ENCODE measurements at places on chromosomes 12 and 14.

DNA sequence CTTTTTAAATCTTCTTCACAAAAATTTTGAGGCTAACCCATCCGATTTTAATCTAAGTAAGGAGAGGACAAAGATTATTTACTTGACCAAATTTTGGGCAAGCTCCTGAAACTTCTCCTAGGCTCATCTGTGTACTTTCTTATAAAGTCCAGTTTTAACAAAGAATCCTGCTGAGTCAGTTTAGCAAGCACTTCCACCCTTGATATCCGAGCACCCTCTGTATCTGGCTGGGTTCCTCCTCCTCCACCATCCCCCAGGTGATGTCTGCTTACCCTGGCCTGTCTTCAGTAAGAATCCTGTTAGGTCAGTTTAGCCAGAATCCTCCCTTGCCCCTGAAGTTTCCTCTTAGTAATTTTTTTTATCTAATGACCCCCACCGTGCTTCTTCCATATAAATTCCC lies 140.5 kb downstream of the PHLDA1 start:
- no peak for DNase-seq

DNA sequence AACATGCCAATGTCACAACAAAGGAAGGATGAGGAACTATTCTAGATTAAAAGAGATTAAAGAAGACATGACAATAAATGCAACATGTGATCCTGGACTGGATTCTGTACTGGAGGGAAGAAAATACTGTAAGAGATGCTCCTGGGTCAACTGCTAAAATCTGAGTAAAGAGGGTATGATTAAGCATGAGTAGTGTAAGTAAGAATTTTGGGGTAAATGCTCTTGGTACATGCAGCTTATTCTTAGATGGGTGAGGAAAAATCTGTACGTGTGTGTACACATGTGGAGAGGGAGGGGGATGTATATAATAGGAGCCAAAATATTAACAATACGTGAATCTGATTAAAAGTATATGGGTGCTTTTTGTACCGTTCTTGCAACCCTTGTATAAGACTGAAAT lies 66.0 kb downstream of the CDC42BPB start:
- DNase-seq = no peak

- DNase-seq = no peak
These were observed 285.3 kb upstream of the CRY1 start for GRCh38 chr12:107378609-107379008.

DNA sequence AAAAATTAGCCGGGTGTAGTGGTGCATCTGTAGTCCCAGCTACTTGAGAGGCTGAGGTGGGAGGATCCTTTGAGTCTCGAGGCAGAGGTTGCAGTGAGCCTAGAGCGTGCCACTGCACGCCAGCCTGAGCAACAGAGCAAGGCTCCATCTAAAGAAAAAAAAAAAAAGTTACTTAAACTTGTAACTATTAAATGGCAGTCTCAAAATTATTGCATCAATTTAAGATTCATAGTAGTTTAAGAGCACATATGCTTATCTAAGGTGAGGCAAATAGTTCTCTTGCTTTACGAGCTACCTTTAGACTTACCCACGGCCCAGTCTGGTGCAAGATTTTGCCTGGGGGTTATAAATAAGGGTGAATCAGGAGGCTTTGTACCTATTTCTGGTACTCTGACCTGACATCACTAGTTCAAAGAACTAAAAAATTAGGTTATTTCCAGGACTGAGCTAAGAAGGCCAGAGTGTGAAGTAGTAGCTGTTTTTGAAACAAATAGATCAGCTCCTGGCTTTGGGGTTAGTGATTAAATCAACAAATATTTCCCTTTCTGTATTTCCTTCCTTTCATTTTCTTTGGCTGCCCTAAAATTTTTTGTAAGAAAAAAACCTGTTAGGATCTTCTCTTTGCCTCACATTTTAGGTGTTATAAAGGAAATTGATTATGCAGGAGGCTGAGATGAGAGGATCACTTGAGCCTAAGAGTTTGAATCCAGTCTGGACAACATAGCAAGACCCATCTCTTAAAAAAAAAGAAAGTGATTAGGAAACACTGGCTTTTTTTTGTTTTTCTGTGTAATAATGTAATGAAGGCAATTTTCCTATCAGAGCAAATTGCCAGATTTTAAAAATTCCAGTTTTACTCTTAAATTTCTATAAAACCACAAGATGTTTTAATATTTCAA lies 3.6 kb downstream of the MGAT2 start:
- no peak for DNase-seq

GRCh38 chr14:71486279-71486678 lies 445.9 kb upstream of the RGS6 start:
- DNase-seq = peak; percentile 52

- peak; percentile 47 for DNase-seq
These were observed 46.0 kb downstream of the MYO1H start for GRCh38 chr12:109393437-109394345.

DNA sequence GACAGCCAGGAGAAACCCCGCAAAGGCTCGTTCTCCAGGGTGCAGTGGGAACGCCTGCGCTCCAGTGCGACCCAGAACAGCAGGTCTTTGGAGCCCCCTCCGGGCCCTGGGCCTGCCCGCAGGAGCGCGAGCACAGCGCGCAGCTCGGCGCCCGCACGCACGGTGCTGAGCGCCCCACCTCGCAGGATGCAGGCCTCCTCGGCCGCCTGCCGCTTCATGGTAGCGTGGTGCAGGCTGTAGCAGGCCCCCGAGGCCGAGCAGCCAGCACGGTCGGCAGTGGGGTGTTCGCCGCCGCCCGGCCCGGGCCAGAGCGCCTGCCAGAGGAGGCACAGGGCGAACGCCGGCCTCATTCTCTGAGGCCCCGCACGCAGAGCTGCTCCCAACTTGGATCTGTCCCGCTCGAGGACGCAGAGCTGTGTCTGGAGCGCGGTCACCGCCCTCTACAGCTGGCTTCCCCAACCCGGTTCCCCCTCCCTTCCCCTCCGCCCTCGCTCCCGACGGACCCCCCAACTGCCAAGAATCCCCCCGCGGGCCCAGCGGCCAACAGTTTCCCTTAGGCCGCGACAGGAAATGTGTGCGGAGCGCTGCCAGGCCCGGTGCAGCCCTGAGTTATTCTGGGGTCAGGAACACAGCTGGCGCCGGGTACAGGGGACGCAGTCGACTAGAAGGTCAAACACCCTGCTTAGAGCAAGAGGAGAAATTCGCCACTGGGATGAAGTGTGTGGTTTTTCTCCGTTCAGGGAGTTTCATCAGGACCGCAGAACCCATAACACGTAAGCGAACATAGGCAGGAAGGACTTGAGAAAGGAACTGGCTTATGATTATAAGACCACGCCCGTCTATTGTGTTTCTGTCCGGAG lies at the start of gene CLEC14A:
TSS of gene CLEC14A (minus strand) at position 421 of the 860 bp plus-strand sequence. CDS start at position 350, 71 bp downstream.
- peak; percentile 15 for DNase-seq

DNA sequence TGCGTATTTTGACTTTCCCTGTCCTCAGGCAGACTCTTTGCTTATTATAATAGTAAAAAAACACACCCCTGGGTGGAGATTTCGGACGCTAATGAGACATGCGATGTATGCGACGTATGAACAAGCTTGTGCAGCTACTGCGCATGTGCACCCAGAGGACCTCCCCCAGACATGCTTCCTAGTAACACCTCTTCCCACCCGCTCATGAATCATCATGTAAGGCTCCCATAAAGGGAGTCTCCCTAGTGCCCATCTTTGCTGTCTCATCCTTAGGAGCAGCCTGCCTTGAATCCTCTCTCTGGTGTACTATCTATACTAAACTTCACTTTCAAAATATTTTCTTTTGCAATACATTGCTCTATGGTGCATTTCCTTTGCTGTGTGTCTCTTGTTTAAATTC lies 210.1 kb downstream of the TMEM132D start:
- DNase-seq = peak; percentile 58

- no peak for DNase-seq
These were observed 92.3 kb downstream of the SCAF11 start for GRCh38 chr12:45898094-45898493.

DNA sequence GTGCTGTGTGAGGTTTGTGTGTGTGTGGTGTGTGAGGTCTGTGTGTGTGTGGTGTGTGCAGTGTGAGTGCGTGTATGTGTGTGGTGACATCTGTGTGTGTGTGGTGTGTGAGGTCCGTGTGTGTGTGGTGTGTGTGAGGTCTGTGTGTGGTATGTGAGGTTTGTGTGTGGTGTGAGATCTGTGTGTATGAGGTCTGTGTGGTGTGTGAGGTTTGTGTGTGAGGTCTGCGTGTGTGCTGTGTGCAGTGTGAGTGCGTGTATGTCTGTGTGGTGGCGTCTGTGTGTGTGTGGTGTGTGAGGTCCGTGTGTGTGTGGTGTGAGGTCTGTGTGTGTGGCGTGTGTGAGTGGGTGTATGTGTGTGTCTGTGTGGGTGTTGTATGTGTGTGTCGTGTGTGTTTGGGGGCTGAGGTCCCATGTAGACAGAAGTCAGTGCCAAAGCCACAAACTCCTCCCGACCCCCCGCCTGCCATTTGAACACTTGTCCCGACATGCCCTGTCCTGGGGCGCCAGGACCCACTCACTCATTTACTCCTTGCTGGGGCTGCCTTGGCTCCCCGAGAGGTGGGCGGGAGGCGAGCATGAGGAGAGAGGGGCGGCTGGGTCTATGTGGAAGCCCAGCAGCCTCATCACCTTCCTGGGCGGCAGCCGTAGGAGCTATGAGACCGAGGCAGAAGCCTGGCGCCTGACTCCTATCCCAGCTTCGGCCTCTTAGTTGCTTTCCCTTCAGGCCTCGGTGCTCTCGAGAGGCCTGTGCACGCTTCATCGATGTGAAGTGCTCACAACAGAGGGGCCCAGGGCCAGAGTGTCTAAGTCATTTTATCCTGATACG lies 20.5 kb downstream of the RILPL1 start:
- no peak for DNase-seq

DNA sequence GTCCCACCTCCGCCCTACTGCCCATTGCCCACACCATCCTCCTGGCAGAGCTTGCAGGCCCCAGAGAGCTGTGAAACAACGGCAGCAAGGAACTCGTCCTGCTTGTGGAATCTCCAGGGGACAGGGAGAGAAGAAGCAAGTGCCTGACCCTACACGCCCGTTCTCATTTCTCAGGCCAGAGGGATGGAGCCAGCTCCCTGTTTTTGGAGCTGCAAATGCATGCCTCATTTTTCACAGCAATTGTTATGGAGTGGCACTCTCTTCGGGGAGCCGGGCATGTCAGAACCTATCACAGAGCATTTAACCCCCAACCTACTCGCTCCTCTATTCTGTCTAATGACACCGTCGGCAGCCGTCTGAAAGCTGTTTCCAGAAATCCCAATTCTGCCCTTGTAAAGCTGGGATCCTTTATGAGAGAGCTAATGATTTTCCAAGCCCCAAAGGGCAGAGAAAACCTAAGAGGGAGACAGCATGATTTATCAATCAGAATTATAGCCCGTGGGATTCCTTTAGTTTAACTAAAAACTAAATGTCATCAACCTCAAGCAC lies 222.3 kb upstream of the NOS1 start:
- no peak for DNase-seq

GRCh38 chr12:22682663-22683062 lies 57.7 kb downstream of the ETNK1 start:
- no peak for DNase-seq

GRCh38 chr12:110338754-110339153 lies 57.7 kb downstream of the ATP2A2 start:
- DNase-seq = peak; percentile 33

DNA sequence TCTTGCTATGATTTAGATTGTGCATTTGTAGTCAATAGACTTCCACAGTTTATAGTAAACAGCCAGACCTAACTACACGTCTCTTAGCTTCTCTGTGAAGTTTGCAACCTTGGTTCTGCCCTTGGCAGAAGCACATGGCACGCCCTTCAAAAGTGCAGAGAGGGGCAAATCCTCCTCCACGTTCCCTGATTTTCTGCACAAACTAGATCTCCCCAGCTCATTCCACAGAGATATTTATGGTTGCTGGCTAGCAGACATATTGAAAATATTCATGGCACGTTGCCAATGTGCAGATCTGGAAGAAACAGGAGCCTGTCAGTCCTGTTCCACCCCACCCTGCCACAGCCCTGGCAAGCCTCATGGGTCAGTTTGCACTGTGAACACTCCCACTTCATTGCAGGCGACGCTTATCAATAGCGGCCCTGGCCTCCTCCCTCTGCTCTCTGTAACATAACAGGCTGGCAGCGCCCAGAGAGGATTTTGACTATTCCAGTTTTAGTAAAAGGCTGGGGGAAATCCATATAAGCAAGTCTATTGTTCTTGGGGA lies 6.5 kb upstream of the LGALS3 start:
- no peak for DNase-seq

GRCh38 chr12:3747543-3747942 lies 5.4 kb downstream of the CRACR2A start:
- DNase-seq = no peak

DNA sequence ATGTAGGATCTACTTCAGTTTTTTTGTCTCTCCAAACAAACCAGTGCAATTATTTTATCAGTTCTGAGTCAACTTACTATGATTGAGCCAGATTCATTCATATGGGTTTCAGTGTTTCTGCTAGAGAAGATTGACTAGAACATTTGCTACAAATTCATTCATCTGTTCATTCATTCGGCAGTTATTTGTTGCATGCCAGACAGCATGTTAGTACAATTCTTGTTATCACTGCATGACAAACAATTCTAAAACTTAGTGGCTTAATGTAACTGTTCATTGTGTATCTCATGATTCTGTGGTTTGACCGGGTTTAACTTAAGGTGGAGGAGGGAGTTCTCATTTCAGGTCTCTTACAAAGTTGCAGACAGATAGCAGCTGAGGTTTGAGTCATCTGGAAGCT lies 52.3 kb downstream of the POLR3B start:
- no peak for DNase-seq

DNA sequence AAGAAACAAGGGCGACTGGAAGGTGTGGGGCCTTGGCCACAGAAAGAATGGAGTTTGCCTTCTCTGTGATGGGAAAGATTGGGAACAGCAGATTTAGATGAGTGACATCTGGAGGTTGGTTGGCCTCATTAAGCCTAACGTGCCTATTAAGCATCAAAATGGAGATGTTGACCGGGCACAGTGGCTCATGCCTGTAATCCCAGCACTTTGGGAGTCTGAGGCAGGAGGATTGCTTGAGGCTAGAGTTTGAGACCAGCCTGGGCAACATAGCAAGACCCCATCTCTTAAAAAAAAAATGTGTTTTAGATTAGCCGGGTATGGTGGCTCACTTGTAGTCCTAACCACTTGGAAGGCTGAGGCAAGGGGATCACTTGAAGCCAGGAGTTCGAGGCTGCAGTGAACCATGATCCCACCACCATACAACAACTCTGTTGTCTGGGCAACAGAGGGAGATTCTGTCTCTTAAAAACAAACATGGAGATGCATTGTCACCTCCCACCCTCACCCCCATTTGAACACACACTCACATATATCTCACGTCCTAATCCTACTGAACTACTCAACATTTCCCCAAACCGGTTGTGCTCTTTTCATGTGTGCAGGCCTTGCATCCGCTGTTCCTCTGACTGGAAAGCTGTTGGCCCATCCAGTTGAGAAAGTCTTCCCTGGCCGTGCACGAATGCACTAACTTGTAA lies 172.1 kb downstream of the ETV6 start:
- no peak for DNase-seq

DNA sequence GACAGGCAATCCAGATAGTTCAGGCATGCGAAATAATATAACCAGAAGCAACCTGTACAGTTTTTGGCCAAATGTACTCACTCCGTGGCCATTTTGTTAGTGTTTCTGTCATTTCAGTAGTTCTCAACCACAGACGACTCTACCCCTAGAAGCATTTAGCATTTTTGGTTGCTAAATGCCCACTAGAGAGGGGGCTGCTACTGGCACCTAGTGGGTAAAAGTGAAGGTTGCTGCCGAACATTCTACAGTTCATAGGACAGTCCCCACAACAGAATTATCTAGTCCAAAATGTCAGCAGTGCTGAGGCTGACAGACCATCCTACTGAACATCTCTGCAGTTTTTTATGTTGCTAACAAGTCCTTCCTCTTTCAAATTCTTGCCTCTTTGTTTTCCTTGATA lies 107.4 kb downstream of the TSHR start:
- no peak for DNase-seq
